ENCODE measurements at places on chromosomes 13 and 19. TPM values are rescaled to one million over a fixed set of nuclear protein-coding genes. Genes with fewer than 3 reads are reported as not detected.

The SBSN gene
- total RNA-seq, result 3.0 TPM

The ZNF730 gene
- not detected for total RNA-seq

The GPR183 gene
- total RNA-seq, result not detected

The PLEKHF1 gene
- total RNA-seq, result 6.7 TPM

The RGS9BP gene
- 0.51 TPM for total RNA-seq

The CFD gene
- total RNA-seq, result 22.1 TPM

The ZNF136 gene
- total RNA-seq, result 2.1 TPM

The UBA52 gene
- 1,142 TPM for total RNA-seq

The RAD23A gene
- 78.3 TPM for total RNA-seq

The ZNF878 gene
- not detected for total RNA-seq

The SRRM5 gene
- 0.80 TPM for total RNA-seq

The NKPD1 gene
- total RNA-seq, result 0.26 TPM

The IFNL1 gene
- total RNA-seq, result not detected

The ZNF565 gene
- total RNA-seq, result 4.5 TPM

The TARM1 gene
- total RNA-seq, result not detected

The ZFP14 gene
- 2.4 TPM for total RNA-seq

The SIGLEC8 gene
- not detected for total RNA-seq

The HSPB6 gene
- not detected for total RNA-seq

All from A549 treated with GW870086 at 1 μM for 4 hours (cell line).